RKO (cell line): ENCODE measurements at places on chromosomes 16 and 17.

DNA sequence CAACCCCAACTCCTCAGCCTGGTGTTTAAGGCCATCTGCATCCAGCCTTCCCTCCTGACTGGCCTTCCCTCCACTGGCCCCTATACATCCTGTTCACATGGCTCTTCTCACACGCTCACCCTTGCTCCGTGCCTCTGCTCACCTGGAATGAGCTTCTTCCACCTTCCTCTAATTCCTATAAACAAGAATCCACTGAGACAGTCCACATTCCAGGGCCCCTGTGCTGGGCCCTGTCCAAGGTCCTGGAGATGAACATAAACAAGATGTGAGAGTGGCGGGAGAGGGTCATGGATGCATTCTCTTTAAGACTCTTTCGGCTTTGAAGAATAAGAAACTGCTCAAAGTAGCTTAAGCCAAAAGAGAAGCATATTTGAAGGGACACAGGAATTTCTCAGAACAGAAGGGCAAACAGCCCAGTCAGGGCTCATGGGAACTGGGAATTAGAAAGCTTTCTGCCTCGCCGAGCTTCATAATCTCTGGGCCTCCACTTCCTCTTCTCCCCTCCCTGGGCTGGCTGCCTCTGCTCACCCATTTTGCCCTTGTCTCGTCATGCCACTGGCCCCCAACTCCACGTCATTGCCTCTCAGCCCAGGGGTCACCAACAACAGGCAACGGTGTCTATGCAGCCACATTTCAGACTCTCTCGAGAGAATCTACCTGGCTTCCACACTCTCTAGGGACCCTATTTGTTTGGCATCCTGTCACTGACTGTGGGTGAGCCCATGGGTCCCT, 13.5 kb downstream of the SPPL2C start:
- peak; percentile 32 for DNase-seq

DNA sequence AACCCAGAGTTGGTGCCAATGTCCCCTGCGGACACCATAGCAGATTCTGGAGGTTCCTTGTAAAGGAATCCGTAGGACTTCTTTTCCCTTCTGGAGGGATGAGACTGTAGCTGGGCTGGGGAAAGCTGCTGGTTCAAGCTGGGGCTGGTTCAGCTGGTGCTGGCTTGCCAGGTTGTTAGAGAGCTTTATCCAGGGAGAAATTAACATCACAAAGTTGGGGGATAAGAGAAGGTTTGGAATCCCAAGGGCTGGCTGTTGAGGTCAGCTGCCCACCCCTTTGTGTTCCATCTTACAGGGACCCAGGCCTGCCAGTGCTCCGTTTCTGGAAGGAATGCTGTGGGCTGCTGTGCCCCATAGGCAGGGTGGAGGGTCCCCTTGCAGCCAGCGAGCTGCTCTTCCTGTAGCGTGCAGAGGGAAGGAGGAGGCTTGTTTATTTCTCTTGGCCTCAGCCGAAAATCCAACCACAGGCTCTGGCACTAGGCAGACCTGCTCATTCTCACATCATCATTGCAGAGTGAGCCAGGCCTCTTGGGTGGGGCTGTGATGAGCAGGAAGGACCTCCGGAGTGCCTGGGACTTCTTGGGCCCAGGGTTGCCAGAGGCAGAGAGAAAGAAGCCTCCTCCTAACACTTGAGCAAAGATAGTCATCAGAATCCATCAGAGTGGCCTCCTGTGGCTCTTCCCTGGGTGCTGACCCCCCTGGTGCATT, 251.1 kb downstream of the SEC14L1 start:
- DNase-seq: no peak

DNA sequence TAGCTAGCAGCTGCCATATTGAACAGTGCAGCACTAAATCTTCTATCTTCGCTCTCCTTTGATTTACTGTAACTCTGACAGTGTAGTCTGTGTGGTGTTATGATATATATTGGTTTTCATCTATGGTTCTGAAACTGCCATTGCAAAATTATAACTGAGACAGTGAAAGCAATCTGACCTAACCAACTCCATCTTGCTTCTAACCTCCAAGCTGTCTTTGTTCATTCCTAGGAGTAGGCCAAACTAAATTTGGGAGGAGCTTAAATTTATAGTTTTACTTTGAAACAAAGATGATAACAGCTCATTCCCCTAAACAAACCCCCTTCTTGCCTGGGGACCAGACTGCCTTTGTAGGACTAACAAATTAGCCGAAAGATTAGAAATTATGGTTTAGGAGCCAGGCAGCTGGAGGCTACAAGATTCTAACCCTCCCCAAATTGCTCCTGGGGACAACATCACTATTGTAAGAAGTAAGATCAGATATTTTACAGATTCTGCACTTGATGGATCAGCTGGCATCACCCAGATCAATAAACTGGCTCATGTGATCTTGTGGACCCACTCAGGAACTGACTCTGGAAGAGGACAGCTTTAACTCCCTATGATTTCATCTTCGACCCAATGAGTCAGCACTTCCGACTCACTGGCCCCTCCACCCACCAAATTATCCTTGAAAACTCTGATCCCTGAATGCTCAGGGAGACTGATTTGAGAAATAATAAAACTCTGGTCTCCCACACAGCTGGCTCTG, 47.0 kb upstream of the FBXO47 start:
- DNase-seq: peak; percentile 36

DNA sequence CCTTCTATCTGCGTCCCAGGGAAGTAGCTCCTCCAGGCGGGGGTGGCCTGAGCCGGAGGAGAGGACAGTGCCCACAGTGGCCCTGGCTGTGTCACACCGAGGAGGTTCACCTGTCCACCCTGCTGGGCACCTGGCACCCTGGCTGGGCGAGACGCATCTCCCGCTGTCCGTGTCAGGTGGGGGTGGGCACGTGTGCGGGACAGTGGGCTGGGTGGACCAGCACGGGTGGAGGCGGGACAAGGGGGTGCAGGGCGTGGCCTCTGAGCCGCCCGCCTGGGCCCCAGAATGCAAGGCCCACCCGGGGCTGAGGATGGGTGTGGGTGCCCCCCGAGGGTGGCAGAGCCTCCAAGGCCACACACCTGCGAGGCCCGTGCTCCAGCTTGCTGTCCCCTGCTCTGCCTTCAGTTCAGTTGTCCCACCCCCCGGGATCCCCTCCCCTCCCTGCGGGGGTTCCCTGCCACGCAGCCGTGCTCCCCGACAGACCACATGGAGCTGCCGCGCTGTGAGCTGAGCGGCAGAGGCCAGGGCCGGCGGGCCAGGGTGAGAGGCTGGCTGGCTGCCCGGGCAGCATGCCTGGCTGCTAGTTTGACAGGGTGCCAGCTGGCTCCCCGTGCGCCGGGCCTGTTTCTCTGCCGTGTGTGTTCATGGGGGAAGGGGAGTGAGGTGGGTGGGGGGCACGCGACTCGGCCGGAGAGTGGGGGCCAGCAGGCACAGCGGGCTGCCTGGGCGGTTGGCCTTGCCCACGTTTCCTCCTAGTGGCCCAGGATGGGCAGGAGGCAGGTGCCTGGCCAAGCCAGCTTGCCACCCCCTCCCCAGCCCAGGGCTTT, 33.9 kb downstream of the BAHCC1 start:
- no peak for DNase-seq

DNA sequence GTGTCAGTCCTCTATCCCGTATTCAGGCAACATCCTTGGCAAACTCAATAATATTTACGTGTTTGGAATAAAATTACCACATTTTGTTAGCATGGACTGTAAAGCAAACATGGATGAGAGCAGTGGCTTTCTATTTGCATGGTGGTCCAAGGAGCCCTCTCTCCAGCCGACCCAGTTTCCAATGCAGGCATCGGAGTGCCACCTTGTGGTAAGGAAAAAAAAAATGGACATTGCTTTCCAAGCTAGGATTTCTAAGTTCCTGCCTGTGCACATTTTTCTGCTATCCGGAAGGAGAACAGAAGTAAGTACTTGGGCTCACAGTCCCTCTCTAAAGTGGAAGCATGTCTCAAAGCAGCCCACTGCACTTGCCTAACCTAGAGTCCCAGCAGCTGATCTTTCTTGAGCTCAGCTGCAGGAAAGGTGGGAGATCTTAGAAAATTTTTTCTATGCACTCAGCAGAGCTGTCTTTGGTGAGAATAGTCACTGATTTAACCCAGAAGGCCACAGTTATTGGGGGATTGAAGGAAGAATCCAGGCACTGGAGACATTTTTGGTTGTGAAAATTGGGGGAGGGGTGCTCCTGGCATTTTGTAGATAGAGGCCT, 46.0 kb upstream of the ERCC4 start:
- DNase-seq: peak; percentile 11

DNA sequence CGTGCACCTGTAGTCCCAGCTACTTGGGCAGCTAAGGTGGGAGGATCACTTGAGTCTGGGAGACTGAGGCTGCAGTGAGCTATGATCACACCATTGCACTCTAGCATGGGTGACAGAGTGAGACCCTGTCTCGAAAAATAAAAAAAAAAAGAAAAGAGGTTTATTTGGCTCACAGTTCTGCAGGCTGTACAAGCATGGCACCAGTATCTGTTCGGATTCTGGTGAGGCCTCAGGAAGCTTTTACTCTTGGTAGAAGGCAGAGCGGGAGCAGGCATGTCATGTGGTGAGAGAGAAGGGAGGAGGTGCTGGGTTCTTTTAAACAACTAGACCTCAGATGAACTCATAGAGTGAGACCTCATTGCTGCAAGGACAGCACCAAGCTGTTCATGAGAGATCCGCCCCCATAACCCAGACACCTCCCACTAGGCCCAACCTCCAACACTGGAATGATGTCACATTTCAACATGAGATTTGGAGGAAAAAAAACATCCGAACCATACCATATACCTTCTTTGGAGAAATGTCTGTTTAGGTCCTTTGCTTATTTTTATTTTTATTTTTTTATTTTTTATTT, 10.3 kb upstream of the RMI2 start:
- DNase-seq: no peak

GRCh38 chr17:1920948-1921351, 91.1 kb downstream of the RPA1 start:
- DNase-seq: no peak

GRCh38 chr16:11126399-11127054, 129.5 kb downstream of the SOCS1 start:
- DNase-seq: no peak

DNA sequence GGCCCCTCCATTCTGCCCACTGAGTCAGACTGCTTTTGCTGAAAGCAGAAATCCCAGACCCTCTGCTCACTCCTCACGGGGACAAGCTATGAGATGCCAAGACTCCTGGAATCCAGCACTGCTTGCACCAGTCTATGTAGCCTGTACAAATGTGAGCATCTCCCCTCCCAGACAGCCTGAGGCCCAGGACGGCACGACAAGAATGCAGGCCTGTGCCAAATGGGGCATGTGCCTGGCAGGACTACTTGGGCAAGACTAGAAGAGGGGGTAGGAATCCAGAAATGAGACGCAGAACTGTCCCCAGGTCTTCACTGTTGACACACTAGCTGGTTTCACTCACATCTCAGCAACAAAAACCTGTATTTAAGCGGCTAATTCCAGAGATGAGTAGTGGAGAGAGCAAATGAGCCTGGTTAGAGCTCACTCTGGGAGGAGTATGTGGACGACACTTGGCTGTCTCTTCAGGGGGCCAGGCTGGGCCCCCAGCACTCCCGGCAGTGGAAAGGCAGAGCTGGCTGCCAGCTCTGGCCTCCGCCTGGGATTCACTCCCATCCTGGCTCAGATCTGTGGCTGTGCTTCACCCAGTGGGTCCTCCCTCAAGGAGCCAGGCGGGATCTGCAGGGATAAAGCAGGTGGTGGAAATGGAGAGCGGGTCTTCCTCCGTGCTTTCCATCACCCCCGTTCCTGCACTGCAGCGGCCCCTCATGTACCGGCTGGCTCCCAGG, 2.9 kb upstream of the MYO1C start:
- DNase-seq: no peak

DNA sequence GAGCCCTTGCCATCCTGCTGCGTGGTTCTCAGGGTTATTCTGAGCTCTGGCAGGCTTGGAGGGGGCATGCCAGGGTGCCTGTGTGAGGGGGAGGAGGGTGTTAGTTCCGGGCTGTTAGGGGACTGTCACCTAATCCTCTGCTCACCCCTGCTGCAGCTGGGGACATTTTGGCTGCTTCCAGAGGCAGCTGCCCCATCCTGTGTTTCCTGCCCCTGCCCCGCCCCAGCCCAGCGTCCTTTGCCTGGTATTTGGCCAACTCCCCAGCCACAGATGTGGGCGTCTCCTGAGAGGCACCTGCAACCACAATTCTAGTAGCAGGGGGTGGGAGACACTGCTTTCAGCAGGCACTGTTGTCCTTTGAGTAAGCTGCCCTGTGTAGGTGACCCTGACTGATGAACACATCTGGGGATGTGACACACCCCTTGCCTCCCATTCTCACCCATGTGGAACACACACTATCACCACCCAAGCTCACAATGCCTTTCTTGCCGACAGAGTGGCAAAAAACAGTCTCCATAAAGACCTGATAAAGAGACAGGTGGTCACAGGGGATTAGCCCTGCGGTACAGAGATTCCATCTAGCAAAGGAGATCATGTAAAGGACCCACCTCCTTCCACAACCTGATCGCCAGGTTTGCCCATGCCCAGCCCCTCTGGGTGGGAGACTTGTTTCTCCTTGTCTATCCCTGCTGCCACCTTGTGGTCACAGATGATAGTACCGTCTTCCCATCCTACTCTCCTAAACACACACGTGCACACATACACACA, at the start of gene CHRNE:
Gene CHRNE (minus strand): TSS at position 48 of the 768 bp plus-strand sequence. CDS start 35 bp downstream, at position 13.
- peak; percentile 64 for DNase-seq

GRCh38 chr17:81350320-81350890, 44.9 kb upstream of the BAHCC1 start:
- no peak for DNase-seq

DNA sequence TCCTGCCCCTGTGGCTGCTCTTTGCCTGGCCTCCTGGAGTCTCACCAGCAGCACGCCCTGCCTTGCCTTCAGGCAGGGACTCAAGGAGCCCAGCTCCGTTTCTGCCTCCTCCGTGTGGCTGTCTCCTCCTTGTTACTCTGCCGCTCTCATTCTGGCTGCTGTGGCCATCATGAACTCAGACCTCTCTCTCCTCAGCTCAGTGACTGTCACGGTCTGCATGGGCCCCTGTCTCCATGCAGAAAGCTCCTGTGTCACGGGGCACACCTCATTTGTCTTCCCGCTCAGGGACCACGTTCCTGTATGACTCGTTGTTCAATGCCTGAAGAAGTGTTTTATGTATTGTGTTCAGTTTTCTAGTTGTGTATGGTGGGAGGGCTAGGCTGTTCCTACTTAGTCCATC, 25.3 kb downstream of the RPTOR start:
- DNase-seq: no peak
